Stimulated activated CD8-positive, alpha-beta memory T cell treated with anti-CD3 and anti-CD28 coated beads, Interleukin-7, amount 100 ng/mL, for 4 hours (primary cell): ENCODE measurements at places on chromosomes 5 and 9.

DNA sequence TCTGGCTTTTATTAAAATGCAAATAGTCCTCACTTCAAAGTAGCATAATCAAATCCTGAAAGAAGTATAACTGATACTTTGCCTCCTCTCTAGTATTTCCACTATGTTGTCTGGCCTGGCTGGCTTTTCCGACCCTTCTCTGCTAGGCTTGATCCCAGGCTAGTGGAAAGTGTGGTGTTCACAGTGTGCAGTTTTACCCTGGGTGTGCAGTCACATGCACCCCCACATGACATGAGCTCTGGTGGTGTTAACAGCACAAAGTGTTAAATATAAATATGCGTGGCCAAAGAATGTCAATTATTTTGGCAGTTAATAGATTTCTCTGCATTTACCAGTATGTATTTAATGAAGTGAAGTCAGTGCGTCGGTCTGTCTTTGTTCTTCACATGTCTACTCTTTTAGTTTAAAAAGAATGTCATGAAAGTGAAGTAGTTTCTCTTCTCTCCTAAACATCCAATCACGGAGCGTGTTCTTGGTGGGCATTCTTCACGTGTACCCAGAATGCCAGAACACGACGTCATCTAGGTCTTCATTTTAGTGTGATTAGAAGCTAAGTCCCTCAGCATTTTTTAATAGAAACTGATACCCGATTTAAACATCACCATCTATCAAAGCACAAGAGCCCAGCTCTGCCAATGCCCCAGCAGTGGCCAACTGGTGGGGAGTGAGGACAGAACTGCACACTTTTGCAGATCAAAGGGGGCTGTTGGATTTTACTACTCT, 286.4 kb downstream of the FANCC start:
- no peak for DNase-seq

DNA sequence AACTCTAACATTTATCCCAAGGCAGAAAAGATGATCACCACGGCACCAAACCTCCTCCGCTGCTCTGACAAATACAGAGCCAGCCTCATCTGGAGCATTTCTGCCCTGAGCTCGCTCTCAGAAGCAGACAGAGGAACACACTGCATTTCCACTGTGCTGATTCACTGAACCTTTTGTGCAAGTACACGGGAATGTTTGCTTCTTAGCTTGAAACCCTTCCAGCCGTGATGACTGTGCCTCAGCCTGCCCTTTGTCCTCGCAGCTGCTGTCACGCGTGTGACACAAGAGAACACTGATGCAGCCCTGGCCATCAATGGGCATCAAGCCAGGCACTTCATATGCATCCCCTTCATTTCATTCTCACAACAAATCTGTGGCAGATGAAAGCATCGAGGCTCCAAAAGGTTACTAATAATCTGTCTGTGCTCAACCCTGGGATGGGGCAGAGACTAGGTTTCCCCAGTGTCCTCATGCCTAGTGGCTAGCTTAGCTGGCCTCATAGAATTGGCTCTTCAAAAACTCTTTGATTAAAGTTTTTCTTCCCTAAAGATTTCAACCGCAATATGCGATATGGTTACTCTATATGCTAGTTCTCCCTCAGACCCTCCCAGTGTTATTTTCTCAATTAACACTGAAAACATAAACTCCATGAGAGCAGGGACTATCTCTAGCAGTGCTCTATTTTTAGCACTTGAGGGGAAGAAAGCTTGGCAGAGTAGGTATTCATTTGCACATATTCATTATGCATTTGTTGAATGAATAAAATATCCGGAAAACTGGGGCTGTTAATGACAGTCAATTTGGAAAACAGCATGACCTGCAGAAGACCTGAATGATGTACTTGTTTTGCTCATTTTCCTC, 7.3 kb downstream of the CDC14B start:
- DNase-seq, result no peak

DNA sequence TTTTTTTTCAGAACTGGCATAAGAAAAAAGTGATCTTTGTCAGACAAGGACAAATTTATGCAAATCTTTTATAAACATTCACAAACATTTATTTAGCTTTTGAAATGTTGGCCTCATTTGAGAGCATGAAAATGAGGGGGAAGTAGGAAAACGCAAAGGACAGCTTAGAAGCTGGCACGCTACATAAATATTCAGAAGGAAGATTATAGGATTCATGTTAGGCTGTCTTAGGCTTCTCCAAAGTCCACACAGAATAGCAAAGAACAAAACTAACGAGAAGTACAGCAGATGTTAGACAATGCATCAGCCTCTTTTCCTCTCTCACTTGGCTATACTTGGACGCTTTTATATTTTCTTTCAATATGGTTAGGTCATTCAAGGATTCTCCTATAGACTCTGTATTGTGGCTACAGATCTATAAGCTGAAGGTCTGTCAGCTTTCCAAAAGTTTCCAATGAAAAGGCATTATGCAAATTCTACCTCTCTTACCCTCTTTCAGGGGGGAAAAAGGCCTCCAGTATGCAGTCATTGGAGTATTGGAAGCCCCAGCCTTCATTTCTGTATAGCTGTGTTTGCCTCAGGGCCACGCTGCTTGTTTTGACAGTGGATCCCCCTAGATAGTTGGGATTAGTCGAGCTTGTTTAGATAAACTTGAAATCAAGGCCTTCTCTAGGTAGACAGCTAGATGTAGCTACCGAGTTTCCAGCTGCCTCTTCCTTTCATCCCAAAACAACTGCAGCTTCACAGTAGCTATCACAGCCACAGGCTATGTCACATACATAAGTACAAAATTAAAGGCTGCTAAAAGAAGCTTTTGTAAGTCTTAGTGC, 153.0 kb downstream of the DENND1A start:
- DNase-seq, result no peak

GRCh38 chr9:134605966-134606357, 35.6 kb upstream of the COL5A1 start:
- DNase-seq, result no peak

DNA sequence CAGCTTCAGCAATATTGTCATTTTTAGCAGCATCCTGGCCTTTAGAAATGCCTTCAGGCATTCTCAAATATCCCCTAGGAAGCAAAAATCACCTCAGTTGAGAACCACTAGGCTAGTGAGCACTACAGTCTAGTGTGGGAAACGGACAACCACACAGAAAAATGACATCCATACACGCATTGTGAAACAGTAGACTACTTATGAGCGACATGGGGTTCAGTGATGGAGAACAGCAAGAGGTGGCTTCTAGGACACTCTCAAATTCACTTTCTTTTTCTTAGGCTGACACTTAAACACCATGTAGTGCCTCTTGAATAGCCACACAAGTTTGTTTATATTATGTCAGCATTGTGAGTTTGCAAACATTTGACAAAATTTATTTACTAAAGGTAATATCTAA, 203.0 kb downstream of the KDM4C start:
- no peak for DNase-seq

DNA sequence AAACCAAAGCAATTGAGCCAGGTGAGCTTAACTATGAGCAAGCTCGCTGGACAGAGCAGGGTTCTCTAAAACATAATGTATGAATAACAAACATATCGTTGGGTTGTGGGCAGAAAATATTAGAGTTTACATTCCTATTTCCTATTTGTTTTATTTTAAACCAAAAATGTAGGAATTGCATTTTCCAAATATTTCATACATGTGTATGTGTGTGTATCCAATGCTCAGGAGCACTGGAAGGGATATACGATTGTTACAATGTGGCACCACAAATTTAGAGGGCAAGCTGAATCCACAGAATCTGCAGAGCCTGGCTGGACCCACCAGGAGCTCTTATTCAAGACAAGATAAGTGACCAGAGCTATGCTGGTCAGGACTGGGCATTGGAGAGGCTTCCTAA, 325.3 kb upstream of the HAPLN1 start:
- DNase-seq, result no peak

GRCh38 chr9:126630458-126631237, 16.9 kb downstream of the LMX1B start:
- no peak for DNase-seq

DNA sequence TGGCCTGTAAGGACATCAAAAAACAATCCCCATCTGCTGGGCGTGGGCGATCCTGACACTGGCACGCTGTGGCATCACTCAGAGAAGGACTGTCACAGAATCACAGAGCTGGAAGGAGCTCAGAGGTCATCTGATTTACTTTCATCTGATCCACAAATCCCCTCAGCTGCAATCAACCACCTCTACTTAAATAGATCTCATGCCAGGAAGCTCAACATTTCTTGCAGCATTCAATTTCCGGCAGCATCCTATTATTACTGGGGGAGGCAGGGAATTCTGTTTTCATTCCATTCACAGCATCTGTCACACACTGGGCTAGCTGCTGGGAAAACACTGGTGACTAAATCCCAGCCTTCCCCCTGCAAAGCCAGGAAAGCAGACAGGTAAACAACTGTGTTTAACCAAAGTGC, 38.3 kb downstream of the RETREG1 start:
- DNase-seq, result no peak

DNA sequence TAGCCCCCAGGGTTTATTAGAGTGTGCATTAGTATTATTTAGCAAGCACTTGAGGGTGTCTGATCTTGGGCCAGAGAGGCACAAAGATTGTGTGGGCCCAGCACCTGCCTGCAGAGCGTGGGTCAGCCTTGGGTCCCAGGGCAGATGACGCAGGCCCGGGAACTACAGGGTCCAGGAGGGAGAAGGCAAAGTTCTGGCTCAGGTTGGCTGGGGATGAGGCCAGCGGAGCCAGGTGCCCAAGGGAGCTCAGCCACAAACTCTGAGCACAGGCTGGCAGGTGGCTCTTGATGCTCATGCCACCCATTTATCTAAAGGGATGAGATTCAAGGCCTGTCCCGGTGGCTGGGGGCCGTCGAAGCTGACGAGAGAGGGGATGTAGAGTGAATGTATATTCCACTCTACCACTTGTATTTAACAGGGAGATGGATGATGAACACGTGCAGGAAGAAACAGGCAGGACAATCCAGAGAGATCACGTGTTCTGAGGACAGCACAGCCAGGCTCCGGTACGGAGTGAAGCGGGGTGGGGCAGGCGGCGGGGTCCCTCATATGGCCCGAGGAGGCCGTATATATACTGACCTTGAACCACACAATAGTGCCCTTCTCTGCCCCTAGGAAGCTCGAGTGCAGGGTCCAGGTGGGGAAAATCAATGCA, 818 bp upstream of the OBP2A start:
- no peak for DNase-seq

GRCh38 chr9:129054163-129054851, 17.9 kb downstream of the MIGA2 start:
- DNase-seq, result no peak

GRCh38 chr5:38719916-38720315, 125.9 kb upstream of the OSMR start:
- DNase-seq, result no peak
